ENCODE measurements at places on chromosomes 1 and 21. TPM values are rescaled to one million over a fixed set of nuclear protein-coding genes. Genes with fewer than 3 reads are reported as not detected.

The PTPRU gene
- total RNA-seq: 31.6 TPM

DNA sequence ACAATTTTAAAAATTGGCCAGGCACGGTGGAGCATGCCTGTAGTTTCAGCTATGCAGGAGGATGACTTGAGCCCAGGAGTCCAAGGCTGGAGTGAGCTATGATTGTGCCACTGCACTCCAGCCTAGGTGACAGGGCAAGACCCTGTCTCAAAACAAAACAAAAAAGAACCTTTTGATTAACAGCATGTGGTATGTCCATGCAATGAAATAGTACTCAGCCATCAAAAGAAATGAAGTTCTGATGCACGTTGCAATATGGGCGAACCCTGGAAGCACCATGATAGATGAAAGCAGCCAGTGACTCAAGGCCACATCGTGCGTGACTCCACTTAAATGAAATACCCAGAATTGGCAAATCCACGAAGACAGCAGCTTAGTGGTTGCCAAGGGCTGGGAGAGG lies 47.5 kb downstream of the FBXO2 start:
- no peak for DNase-seq

DNA sequence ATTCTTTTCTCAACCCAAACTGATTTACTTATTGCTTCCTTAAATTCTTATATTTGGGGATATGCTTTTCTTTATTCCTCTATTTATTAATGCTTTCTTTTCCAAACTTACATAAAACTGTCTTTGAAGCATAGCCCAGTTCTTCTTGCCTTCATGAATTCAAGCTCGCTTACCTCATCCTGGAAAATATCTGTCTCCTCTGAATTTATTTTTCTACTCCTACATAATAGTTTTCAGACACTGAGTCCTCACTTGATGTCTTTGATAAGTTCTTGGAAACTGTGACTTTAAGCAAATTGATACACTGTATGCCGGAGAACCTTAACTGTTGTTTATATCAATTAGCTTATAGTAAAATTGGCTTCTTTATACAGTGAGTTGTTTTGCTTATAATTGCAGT lies 93.8 kb downstream of the ZFYVE9 start:
- no peak for DNase-seq

DNA sequence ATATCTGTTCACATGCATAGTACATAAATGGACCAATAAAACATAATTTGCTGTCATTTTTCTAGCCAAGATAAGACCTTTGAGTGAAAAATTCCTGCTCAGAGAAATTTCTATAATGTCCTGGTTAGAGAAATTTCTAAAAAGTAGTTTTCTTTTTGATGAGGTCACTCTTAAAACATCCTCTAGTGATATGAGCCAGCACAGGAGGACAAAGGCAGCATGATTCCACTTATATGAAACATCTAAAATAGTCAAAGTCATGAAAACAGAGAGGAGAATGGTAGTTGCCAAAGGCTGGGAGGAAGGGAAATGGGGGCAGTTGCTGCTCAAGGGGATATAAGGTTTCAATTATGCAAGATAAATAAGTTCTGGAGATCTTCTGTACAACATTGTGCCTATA lies 239.4 kb downstream of the BACH1 start:
- no peak for DNase-seq

GRCh38 chr1:68339505-68339904 lies 107.2 kb upstream of the WLS start:
- no peak for DNase-seq

DNA sequence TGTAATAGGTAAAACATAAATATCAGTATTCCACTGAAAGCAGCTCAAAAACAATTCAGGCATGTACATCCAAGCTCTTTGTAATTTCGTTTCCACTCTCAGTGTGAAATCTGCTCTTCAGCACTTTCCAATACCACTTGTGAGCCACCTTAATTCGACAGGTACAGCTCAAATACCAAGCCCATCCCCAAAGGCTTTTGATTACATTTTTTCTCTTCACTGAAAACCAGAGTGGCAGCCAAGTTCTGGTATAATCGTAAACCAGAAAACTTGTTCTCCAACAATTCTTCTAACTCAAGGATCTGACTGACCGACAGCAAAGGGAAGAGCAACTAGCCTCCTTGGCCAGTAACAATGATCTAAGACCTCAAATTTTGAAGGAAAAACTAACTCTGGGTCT lies 36.8 kb downstream of the FBXO42 start:
- no peak for DNase-seq

DNA sequence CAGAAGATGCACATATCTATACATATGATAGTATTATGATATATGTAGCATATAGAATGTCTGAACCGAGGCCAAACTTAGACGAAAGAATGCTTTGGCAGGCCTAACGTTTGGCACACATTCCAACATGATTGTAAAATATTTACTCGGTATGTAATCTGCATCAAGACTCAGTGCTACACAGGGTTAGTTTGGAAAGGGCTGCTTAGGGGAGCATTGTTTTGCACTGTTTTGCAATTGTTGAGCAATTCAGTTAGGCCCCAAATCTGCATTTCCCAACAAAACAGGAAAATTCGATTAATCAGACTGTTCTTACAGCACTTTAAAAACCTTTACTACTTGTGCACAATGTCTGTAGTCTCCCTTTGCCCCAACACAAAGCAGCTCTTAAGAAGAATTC lies 216.0 kb upstream of the NEGR1 start:
- no peak for DNase-seq
